Stimulated activated CD4-positive, alpha-beta T cell treated with anti-CD3 and anti-CD28 coated beads, Interleukin-2, amount 100 ng/mL, for 48 hours (primary cell): ENCODE measurements at places on chromosomes 12 and 14.

DNA sequence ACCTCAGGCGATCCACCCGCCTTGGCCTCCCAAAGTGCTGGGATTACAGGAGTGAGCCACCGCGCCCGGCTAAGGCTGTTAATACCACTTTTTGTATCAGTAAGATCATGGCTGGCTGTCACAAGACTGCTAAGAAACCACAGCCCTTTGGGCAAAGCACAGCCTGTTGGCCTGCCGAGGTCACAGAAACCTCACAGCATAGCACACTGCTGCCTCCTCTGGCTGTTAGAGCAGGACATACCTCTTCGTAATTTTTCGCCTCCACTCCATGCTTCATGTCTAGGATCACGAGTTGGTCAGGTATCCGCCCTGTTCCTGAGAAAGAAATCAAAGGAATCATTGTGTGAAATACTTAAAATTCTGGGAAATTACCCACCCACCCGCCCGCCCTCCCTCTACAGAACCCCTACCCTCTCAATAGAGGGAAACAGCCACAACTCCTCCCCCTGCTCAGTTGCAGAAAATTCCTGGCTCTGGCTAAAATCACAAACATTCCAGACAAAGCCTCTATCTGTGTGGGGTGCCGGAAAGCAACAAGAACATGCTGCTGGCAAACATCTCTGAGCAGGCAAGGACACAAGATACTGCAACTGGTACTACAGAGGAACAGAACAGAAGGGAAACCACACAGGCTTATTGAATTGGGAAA lies 20.7 kb upstream of the NEK9 start:
- DNase-seq: no peak

DNA sequence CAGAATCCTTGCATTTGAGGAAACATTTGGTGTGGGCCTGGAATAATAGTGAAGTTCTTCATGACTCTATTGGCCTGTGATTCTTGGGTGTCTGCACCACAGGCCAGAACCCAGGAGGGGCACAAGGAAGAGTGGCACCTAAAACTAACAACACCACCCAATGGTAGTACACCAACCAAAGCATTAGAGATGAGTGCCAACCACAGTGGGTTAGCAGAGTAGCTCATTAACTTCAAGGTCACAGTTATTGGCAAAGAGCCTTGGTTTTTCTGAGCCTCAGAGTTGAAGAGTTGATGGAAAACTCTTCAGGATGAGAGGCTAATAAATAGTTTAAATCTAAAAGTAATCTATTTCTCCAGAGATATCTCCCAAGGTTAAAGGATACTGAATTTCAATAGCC lies 57.0 kb downstream of the HELB start:
- no peak for DNase-seq

DNA sequence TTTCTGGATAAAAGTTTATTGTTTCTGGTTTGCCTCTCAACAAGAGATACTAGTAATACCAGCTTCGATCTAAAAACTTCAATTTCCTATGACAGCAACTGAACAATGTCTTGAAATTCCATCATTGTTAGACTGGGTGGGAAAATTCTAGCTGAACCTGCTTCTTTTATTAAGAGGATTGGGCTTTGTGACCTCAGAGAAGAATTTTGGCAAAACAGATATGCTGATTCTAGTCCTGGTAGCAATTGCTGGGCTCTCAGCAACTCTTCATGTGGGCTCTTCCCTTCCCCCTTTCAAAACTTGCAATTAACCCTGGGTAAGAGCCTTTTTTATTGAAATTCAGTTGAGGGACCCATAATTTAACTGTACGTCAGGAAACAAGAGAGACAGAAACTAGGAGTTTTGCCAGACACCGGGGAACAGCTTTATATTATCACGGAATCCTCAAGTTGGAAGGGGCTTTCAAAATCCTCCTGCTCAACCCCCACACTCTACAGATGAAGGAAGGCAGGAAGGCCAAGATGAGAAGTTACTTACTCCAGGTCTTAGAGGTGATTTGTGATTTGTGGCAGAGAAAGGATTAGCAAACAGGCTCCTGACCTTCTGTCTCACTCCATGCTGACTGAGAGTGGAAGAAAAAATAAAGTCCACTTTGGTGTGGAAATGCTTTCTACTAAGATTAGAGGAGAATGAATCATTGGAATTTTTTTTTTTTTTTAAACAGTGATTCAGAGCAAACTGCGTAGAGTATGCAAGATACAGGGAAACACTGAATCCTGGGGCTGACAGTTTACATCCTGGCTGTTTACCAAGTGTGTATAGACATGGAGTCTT lies 239.0 kb upstream of the ATP2B1 start:
- no peak for DNase-seq

DNA sequence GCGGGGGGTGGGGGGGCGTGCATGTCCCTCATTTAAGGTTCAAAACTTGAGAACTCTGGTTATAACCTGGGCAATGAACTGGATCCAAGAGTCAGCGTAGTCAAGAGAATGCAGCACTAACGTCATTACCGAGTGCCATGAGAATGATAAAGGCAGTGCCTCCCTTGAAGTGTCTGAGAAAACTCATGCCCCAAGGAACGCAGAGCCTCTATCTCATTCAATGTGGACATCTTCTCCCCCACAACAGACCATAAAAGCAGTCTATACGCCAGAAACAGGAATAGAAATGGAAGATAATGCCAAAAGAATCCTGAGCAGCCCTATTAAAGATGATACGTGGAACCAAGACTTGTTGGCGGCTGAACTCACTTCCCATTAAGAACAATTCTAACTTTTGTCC lies 208.6 kb downstream of the MED13L start:
- DNase-seq: no peak

GRCh38 chr12:114949058-114949820 lies 265.3 kb upstream of the TBX3 start:
- DNase-seq: no peak

DNA sequence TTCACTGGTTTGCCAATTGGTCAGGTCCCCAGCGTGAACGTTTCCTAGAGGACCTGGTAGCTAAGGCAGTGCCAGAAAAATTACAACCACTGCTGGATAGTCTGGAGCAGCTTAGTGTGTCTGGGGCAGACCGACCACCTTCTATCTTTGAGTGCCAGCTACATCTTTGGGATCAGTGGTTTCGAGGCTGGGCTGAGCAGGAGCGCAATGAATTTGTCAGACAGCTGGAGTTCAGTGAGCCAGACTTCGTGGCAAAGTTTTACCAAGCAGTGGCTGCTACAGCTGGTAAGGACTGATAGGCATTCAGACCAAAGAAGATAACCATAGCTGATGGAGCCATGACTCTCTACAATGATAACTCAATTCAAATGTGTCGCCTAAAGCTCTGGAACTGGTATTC lies 2.5 kb downstream of the C14orf119 start:
- no peak for DNase-seq

- DNase-seq: no peak
Observed at GRCh38 chr12:92289629-92290349, 144.1 kb upstream of the BTG1 start.

GRCh38 chr12:124868252-124869058 lies 4.8 kb upstream of the SCARB1 start:
- no peak for DNase-seq

DNA sequence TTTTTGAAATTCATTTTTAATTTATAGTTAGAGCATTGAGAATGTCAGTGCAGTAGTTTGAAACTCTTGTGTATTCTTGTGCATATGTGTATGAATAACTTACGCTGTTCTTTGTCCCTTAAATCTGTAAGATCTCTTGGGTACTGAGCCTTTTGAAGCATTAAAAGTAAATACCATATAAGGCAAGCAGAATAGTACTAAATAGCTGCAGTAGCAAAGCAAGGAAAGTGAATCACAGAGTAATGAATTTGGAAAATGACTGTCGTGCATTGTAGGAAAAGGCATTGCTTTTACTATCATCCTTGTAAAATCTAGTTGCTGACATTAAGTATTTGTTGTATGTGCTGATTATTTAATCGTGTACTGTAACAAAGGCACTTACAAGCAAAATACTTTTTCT lies 12.1 kb downstream of the CNOT2 start:
- no peak for DNase-seq

- DNase-seq: no peak
Observed at GRCh38 chr14:101294136-101294535, 267.2 kb upstream of the DIO3 start.

GRCh38 chr12:98698603-98699463 lies 53.7 kb downstream of the APAF1 start:
- DNase-seq: peak; percentile 36

DNA sequence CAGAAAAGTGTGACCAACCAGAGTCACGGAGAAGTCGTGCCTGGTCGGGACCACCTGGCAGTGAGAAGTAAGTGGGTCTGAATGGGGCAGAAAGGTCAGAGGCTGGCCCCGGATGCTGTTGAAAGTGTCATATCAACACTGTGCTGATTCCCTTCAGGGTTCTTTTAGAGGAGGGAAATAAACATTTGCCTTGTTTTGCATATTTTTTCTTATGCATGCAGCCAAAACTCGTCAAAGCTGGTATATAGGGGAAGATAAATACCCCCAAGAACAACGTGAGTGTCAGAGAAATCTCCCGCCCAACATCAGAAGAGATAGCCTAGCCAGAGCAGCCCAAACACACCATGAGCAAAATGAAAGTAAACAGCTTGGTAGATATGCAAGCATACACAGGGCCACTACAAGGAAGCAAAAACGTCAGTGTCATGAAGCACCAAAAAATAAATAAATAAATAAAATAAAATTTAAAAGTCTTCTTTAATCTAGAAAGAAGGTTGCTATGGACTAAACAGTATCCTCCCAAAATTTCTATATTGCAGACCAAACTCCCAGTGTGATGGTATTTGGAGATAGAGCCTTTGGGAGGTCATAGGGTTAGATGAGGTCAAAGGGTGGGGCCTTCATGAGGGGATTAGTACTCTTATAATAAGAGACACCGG lies 22.1 kb downstream of the EIF5 start:
- DNase-seq: no peak

- peak; percentile 66 for DNase-seq
Observed at GRCh38 chr14:100159094-100159864, at the start of gene DEGS2. TSS of gene DEGS2 (minus strand) at chr14:100159645. CDS start at chr14:100159587, 58 bp downstream.

- DNase-seq: no peak
Observed at GRCh38 chr14:96205978-96206360, 1.3 kb downstream of the BDKRB2 start.

GRCh38 chr12:118325081-118325480 lies 47.6 kb downstream of the TAOK3 start:
- DNase-seq: no peak

DNA sequence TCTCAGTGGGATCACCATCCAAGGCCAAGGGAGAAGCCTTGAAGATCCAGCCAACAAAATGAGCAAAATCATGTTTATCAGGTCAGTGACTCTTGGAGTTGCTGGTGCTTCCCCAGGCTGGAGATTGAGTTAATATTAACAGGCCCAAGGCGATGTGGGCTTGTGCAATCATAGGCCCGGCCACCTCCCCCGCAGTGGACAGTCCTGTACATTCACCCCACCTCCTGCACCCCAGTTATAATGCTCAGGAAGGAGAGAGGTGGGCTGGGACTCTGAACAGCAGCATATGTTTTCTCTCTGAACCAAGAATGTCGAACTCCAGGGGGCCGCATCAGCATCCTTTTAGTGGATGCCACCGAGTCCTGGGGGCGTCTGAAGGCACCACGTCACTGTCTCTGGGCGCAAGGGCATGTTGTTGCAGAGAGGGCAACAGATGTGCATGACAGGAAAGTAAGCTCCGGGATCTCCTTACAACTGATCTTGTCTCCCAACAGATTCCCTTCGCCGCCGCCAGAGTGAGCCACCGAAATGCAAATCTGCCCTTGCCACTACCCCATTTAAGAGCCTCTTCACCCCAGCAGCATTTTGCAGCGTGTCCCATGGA lies 32.2 kb upstream of the SERPINA6 start:
- DNase-seq: no peak

- no peak for DNase-seq
Observed at GRCh38 chr14:64663174-64663573, 41.0 kb upstream of the PLEKHG3 start.

- DNase-seq: peak; percentile 9
Observed at GRCh38 chr14:100828031-100828769, 2.3 kb downstream of the MEG3 start.

- DNase-seq: no peak
Observed at GRCh38 chr14:102080183-102081080, 6.4 kb downstream of the HSP90AA1 start.

DNA sequence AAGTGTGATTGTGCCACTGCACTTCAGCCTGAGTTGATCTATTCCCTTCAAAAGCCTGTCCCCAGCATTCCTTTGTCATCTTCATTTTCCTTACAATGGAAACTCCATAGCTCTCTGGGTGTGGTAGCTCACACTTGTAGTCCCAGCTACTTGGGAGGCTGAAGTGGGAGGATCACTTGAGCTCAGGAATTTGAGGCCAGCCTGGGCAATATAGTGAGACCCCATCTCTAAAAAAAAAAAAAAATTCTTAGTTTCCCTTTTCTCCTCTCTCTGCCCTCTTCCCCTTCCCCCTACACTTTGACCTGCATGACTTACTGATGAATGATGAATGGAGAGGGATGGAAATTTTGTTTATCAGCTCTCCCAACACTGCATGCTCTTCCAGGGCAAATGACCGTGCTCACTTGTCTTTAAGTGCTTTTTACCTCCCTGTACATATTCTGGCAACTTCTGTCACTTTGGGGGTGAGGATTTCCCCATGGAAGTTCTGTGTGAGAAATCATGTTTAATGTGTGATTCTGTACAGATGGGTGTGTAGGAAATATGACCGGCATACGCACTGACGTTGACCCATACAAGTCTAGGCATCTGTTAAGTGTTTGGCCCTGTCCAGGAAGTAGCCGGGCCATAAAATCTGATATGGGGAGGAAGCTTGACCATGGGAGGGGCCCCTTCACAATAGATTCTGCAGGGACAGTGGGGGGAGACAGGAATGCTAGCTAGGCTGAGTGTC lies 65.4 kb downstream of the ZFP36L1 start:
- DNase-seq: no peak

DNA sequence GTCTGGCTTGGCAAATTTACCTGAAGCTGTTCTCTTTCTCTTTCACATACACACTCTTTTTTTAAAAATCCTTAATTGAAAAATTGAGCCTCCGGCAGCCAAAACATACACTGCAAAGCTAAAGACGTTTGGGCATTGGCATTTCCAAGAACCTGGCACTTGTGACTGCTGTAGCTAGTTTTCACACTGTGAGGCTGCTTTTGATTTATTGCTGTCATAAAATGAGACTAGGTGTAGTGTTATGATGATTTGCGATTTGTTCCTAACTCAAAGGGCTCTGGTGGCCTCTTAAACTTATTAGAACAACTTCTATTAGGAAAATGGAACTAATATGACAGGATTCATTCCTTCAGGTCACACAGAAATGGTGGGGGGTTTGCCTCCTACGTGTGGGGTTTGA lies 377.1 kb upstream of the FAR2 start:
- DNase-seq: no peak

GRCh38 chr14:31122098-31122611 lies 85.4 kb downstream of the HECTD1 start:
- no peak for DNase-seq

- no peak for DNase-seq
Observed at GRCh38 chr14:56098021-56098420, 20.2 kb upstream of the PELI2 start.
